Substantia nigra (tissue), 51 donors: ENCODE measurements at places on chromosomes 4 and X.
A peak's percentile ranks its signal among the peaks of the same experiment; 100 is the strongest.

- no peak for DNase-seq
Measured at GRCh38 chr4:158202481-158202880, 7.8 kb upstream of the TMEM144 start.

DNA sequence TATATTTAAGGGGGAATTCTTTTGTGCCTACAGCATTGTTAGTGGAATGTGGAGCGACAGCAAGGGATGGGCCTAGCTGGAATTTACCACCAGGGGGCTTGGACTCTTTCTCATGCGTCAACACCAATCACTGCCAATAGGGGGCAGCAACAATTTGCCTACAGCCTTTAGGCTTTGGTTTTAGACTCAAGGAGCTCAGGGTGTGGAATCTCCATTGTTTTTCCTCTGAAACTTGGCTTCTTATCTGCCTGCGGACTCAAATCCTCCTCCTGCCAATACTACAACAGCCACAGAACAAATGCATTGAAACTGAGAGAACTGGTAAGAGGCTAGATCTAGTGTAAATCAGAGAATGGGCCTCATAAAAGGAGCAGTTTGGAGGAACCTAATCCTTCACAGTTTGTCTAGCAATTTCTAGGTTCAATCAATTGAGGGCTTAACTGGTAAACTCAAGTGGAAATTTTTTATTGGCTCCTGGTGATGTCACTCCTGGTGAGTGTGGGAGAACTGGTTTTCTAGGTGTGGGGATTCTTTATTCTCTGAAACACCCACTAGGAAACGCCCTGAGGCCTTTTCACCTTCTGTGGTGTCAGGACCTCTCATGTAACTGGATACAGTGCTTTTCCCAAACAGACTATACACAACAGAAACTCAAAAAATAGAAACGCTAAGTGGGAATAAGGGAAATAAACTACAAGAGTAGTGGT is 27.9 kb upstream of the TMSB4X start:
- DNase-seq, result no peak

DNA sequence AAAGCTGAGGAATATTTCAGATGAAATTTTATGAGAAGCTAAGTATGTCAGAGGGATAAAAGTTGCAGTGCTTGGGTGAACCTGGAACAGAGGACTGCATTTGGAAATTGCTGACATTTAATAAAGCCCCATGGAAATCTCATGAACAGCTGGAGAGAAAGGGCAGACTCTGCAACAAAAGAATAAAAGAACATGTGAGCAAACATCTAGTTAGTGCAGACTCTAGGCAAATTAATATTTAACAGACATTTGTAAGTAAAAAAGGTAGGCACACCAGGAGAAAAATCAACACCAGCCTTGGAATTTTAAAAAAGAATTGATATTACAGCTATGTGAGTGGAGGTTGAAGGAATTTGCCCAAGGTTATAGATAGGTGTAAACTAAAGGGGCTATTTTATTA is 114.6 kb upstream of the PUDP start:
- DNase-seq, result no peak

DNA sequence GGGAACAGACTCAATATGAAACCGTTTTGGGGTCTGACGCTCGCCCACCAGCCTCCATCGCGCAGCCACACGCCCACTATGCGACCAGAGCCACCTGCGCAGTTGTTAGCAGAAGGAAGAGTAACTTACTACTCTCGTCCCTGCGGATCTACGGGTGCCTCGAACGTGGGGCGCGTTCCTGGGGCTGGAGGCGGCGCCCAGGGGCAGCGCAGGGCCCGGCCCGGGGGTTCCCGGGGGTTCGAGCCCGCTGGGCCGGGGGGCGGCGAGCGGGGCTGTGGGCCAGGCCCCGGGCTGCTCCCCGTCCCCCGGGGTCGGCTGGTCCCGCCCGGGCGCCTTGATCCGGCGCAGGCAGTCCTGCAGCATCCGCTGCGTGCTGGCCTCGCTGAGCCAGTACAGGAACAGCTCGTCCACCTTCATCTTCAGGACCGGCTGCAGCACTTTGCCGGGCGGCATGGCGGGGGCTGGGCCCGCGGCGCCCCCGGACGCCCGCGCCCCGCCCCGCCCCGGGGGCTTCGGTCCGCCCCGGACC is 404 bp downstream of the PPP2R3B start:
- DNase-seq, result no peak

- peak; percentile 15 for DNase-seq
Measured at GRCh38 chr4:165864271-165864670, 8.8 kb upstream of the TLL1 start.

- no peak for DNase-seq
Measured at GRCh38 chrX:64230123-64230970, at the start of gene ASB12. Gene ASB12, minus strand, starts transcription at chrX:64230607. Its CDS starts 4,957 bp downstream, at chrX:64225650.
